Muscle of leg (tissue), 16 donors: ENCODE measurements at places on chromosomes 12 and 14. TPM values are rescaled to one million over a fixed set of nuclear protein-coding genes. Genes with fewer than 3 reads are reported as not detected.

DNA sequence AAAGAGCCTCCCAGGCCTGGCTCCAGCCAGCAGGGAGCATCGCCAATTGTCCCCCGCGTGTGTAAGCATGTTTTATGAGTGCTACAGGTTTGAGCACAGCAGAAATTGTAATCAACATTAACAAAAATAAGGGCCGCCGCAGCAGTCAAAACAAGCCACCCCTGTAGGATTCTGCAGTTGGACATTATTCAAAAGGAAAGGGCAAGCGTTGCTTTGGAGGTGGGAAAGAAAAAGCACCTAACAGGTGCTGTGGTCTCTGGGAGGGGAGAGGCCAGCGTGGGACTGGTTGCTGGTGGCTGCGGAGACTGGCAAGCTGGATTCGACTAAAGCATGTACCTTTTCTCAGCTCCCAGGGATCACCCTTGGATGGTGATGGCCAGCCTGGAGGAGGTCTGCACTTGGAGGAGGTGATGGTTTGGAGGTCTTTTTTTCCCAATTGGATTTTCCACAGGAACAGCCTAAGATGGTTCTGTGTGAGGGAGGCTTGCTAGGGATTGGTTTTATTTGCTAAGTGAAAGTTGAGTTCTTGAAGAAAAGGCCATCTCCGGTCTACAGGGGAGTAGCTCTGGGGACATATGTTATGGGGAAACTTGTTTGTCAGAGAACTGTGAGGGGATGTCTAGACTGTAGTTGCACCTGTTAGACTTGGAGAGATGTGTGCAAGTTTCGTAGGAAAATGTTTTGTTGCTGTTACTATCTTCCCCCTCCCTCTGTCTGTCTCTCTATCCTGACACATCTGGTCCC lies 2.0 kb downstream of the DYRK2 start:
- peak overlapping the region; percentile 92 for H3K27ac ChIP-seq
- peaks cover 27% of the 10 kb centered on the region for H3K36me3 ChIP-seq
- peaks cover 26% of the 10 kb centered on the region for H3K4me1 ChIP-seq
- peak overlapping the region; percentile 90 for H3K4me3 ChIP-seq
- DNase-seq: peak; percentile 45

GRCh38 chr12:12519354-12519998 lies 43.2 kb downstream of the DUSP16 start:
- H3K27me3 ChIP-seq: no peaks in the 10 kb centered on the region
- no peak overlapping the region for H3K4me3 ChIP-seq
- no peak for DNase-seq
- peaks cover 4% of the 10 kb centered on the region for H3K4me1 ChIP-seq

RBP5 gene
- 0.49 TPM for total RNA-seq

GRCh38 chr12:101238306-101238705 lies 28.3 kb upstream of the SLC5A8 start:
- no peak overlapping the region for H3K27ac ChIP-seq
- DNase-seq: no peak
- no peaks in the 10 kb centered on the region for H3K27me3 ChIP-seq
- H3K4me3 ChIP-seq: no peak overlapping the region
- H3K4me1 ChIP-seq: no peaks in the 10 kb centered on the region

DNA sequence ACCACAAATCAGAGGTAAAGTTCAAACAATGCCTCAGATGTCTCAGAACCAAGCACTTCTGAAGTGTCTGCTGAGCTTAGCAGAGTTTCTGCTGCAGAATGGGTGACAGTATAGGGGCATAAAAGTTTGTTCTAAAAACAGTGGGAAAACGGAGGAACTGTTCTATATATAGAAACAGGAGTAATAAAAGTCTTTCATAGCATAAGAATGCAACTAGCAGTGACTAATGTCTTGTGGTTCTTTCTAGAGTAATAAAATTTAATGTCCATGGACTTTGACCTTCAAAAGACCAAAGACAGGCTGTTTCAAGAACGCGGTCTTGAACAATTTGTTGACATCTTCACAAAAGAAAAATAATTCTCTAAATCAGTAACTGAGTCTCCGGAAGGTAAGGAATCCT lies 107.5 kb upstream of the FAR2 start:
- H3K27me3 ChIP-seq: no peaks in the 10 kb centered on the region
- peak; percentile 31 for DNase-seq
- no peaks in the 10 kb centered on the region for H3K36me3 ChIP-seq

DNA sequence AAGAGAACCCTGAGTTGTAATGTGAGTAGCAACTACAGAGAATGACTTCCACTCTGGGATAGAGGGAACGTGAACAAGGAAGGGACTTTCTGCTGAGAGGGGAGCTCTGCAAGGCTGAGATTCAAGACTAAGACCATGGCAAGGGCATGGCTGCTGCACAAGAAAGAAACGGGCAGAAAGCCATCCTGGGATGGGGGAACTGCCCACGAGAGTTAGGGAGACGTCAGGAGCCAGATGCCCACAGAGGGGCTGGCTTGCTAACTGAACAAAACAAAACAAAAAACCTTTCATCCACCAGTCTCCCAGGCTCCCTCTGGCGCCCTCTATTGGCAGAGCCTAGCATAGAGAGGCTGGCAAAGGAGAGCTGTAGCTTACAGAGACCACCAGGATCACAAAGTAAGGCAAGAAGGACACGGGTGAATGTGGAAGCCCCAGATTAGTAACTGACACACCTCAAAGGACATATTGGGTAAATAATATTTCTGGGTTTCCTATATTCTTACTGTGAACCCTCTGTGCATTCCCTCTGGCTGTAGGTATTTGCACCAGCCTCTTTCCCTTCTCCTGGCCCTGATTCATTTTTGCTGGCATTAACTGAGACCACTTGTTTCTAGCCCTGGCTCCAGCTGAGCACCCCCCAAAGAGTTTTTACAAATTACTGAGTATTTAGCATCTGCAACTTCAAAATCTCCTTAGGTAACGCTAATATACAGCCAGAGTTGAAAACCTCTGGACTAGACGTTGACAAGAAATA lies 338.3 kb downstream of the EMP1 start:
- no peaks in the 10 kb centered on the region for H3K36me3 ChIP-seq
- peak; percentile 73 for DNase-seq
- no peak overlapping the region for H3K27ac ChIP-seq
- peaks cover 2% of the 10 kb centered on the region for H3K27me3 ChIP-seq

DNA sequence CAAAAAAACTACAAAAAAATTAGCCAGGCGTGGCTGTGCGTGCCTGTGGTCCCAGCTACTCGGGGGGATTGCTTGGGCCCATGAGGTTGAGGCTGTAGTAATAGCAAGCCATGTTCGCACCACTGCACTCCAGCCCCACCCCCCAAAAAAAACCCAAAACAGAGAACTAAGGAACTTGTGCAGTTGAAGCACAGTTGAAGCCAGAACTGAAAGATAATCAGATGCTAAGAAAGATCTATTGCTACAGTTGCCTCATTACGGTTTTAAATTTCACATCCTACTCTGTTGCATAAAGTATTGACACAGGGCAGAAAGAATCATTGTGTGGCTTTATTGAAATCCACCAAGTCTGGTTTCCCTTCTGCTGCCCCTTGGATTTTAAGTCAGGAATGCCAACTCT lies 3.8 kb downstream of the CS start:
- no peak overlapping the region for H3K27ac ChIP-seq
- no peaks in the 10 kb centered on the region for H3K27me3 ChIP-seq
- H3K4me3 ChIP-seq: no peak overlapping the region
- H3K36me3 ChIP-seq: peaks cover 35% of the 10 kb centered on the region
- no peak for DNase-seq

SLC39A2 gene
- total RNA-seq: 0.04 TPM

- H3K27me3 ChIP-seq: no peaks in the 10 kb centered on the region
- no peak for DNase-seq
- peaks cover 9% of the 10 kb centered on the region for H3K4me1 ChIP-seq
- H3K27ac ChIP-seq: no peak overlapping the region
- H3K36me3 ChIP-seq: peaks cover 39% of the 10 kb centered on the region
- no peak overlapping the region for H3K4me3 ChIP-seq
Measured at GRCh38 chr12:109588461-109589239, 15.1 kb downstream of the MVK start.

DNA sequence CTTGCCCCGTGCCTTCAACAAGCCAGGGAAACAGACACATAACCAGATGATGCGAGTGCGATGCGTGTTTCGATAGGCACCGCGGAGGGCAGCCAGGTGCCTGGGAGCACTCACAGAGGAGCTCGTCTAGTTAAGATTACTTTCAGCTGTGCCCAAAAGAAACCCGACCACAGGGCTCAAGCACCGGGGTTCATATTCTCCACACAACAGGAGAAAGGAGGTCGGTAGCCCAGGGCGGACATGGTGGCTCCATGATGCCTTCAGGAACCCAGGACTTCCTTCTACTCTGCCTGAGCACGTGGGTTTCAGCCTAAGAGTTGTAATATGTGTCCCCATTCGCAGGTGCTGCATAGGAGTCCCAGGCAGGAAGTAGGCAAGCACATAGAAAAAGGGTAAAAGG lies 53.7 kb upstream of the DDX11 start:
- H3K4me3 ChIP-seq: no peak overlapping the region
- peaks cover 2% of the 10 kb centered on the region for H3K27me3 ChIP-seq
- no peak for DNase-seq
- H3K36me3 ChIP-seq: no peaks in the 10 kb centered on the region
- no peak overlapping the region for H3K27ac ChIP-seq
- H3K4me1 ChIP-seq: peaks cover 20% of the 10 kb centered on the region

ASIC1 gene
- 3.5 TPM for total RNA-seq

GRCh38 chr14:54291491-54292191 lies 105.2 kb upstream of the CDKN3 start:
- H3K27ac ChIP-seq: no peak overlapping the region
- peaks cover 2% of the 10 kb centered on the region for H3K27me3 ChIP-seq
- no peak overlapping the region for H3K4me3 ChIP-seq
- no peak for DNase-seq
- H3K4me1 ChIP-seq: no peaks in the 10 kb centered on the region

DNA sequence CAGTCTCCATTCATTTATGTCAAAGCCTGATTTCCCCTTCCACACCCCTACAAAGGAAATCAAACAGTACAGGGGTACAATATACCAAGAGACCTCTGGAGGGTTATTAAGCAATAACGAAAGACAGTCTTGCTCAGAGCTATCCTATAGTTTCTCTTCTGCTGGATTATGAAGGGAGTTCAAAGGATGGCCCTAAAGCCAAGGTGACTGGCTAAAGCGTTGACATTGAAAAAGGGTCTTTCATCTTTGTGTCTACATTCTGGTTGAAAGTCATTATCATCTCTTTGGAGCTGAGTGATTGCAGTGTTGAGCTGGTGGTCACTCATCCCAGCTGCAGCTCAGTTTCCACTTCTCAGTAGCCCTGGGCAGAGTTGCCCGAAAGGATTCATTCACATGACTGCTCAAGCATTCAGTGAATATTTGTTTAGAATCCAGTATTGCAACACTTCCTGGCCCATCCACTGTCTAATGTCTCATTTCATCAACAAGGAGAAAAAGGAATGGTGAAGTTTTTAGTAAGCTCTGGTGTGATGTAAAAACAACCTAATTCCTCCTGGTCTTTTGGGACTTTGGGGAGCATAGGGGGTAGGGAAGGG lies 19.2 kb upstream of the TBX5 start:
- H3K36me3 ChIP-seq: no peaks in the 10 kb centered on the region
- no peak overlapping the region for H3K4me3 ChIP-seq
- peaks cover 18% of the 10 kb centered on the region for H3K27me3 ChIP-seq
- H3K27ac ChIP-seq: no peak overlapping the region
- H3K4me1 ChIP-seq: no peaks in the 10 kb centered on the region

DNA sequence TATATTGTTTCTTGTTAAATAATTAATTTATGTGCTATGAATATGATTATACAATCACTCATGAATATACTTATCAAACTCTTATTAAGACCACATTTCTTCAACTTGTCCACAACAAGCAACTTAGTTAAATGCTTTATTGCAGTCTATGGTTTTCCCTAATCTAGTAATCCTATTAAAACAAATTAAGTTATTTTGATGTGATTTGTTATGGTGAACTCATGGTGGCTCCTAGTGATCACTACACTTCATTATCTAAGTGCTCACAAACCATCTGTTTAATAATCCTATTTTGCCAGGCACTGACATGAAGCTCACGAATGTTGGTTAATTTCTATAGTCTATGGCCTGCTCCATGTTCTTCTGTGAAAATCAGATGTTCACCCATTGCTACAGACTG lies 42.9 kb downstream of the INSM2 start:
- H3K27me3 ChIP-seq: no peaks in the 10 kb centered on the region
- no peak for DNase-seq
- no peak overlapping the region for H3K4me3 ChIP-seq
- H3K4me1 ChIP-seq: no peaks in the 10 kb centered on the region
- H3K36me3 ChIP-seq: no peaks in the 10 kb centered on the region

- H3K27me3 ChIP-seq: no peaks in the 10 kb centered on the region
- no peaks in the 10 kb centered on the region for H3K36me3 ChIP-seq
- H3K27ac ChIP-seq: no peak overlapping the region
- no peak overlapping the region for H3K4me3 ChIP-seq
- H3K4me1 ChIP-seq: no peaks in the 10 kb centered on the region
Measured at GRCh38 chr12:74988156-74988555, 221.5 kb downstream of the KCNC2 start.

DNA sequence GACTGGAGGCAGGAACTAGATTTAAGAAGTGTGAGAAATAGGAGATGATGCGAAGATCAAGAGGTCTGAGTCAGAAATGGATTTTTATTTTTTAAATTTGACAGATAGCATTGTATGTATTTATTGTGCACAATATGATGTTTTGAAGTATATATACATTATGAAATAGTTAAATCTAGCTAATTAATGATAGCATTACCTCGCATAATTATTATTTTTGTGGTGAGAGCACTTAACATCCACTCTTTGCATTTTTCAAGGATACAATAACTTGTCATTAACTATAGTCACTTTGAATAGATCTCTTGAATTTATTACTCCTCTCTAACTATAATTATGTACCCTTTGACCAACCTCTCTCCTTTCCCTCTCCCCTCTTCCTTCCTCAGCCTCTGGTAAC lies 3.7 kb downstream of the SMOC1 start:
- no peak overlapping the region for H3K27ac ChIP-seq
- H3K36me3 ChIP-seq: no peaks in the 10 kb centered on the region
- no peak overlapping the region for H3K4me3 ChIP-seq
- peaks cover 28% of the 10 kb centered on the region for H3K4me1 ChIP-seq
- DNase-seq: no peak
- H3K27me3 ChIP-seq: peaks cover 39% of the 10 kb centered on the region

KLRC1 gene
- 0.22 TPM for total RNA-seq

TAS2R7 gene
- total RNA-seq: not detected

LGMN gene
- 91.9 TPM for total RNA-seq

GRCh38 chr12:28032811-28033537 lies 60.4 kb upstream of the PTHLH start:
- no peaks in the 10 kb centered on the region for H3K36me3 ChIP-seq
- DNase-seq: no peak
- no peak overlapping the region for H3K27ac ChIP-seq
- H3K4me1 ChIP-seq: no peaks in the 10 kb centered on the region
- H3K4me3 ChIP-seq: no peak overlapping the region
- no peaks in the 10 kb centered on the region for H3K27me3 ChIP-seq
